CD8-positive, alpha-beta T cell (primary cell): ENCODE measurements at places on chromosomes 11 and 22. TPM values are rescaled to one million over a fixed set of nuclear protein-coding genes. Genes with fewer than 3 reads are reported as not detected.

DNA sequence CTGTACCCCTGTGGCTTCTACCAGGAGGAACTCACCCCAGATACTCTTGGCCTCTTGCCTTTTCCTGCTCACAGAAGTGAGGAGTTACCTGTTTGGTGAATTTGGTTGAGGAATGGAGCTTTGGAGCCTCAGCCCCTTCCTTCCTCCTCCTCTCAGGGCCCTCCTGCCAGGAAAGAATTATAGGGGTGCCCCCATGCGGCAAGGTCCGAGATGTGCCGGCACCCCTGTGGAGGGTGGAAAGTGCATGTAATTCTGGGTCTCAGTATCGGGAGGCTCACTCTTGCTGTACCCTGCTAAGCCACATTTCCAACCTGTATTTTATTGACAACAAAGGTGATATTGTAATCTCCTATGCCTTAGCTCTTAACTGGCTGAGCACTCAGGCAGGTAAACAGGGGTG lies 13.7 kb upstream of the IGSF22 start:
- no peak for DNase-seq

CABP7 gene
- total RNA-seq: 0.52 TPM

DNA sequence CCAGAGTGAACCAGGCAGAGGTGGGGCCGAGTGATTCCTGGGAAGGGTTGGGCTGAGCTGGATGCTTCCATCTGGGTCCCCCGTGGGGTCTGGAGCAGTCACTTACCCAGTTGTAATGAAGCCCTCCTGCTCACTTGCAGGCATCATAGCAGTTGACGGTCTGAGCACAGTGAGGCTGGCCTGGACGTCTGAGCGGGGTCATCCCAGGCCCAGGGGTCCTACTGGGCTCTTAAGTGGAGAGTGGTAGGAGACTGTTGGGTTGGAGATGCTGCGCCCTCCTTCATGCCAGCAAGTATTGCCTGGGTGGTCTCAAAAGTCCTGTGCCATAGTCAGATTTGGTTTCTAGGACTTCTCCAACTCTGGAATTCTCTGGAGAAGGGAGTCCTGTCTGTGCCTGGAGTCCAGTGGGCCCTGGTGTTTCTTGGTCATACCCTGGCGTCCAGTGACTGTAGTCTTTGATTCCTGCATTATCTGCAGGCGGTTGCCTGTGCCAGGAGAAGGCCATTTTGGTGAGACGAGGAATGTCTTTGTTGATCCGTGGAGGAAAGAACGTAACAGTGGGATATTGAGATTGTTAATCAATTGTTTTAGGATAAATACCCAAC lies 82.3 kb downstream of the TBC1D22A start:
- DNase-seq: no peak

- DNase-seq: no peak
Measured at GRCh38 chr11:115716601-115717529, 212.7 kb upstream of the CADM1 start.
